Esophagus muscularis mucosa (tissue), 4 donors: ENCODE measurements at places on chromosomes 2 and 18. TPM values are rescaled to one million over a fixed set of nuclear protein-coding genes. Genes with fewer than 3 reads are reported as not detected.

Gene DUSP11
- total RNA-seq = 22.4 TPM

Gene ALMS1
- total RNA-seq = 32.9 TPM

Gene TCF4
- 76.8 TPM for total RNA-seq

Gene FSHR
- not detected for total RNA-seq

Gene FARP2
- 30.1 TPM for total RNA-seq

Gene SLC30A3
- not detected for total RNA-seq

Gene SCN7A
- 71.5 TPM for total RNA-seq

Gene PPP1R1C
- 0.11 TPM for total RNA-seq

Gene BCL11A
- total RNA-seq = 3.5 TPM

Gene IL1RN
- total RNA-seq = 4.1 TPM

Gene AGFG1
- total RNA-seq = 27.4 TPM

Gene UGT1A9
- total RNA-seq = not detected

Gene SFXN5
- 10.0 TPM for total RNA-seq

Gene ANKRD30B
- total RNA-seq = not detected

Gene RNF149
- total RNA-seq = 29.5 TPM

Gene SALL3
- not detected for total RNA-seq

Gene SLC19A3
- 0.40 TPM for total RNA-seq

Gene C2orf66
- not detected for total RNA-seq

Gene ZNF385B
- 2.2 TPM for total RNA-seq

Gene IL18R1
- total RNA-seq = 7.5 TPM

Gene AOX1
- 83.3 TPM for total RNA-seq

Gene GALNT3
- total RNA-seq = 2.5 TPM

Gene IHH
- total RNA-seq = not detected

Gene POMC
- 30.3 TPM for total RNA-seq

Gene LRP2
- total RNA-seq = not detected

Gene SH2D6
- total RNA-seq = not detected

Gene CYP1B1
- total RNA-seq = 20.8 TPM

Gene LBX2
- total RNA-seq = 0.32 TPM

Gene SEMA4F
- total RNA-seq = 5.2 TPM

Gene POTEI
- total RNA-seq = not detected

Gene RAD51AP2
- not detected for total RNA-seq

Gene ERBB4
- 0.17 TPM for total RNA-seq

Gene TWSG1
- total RNA-seq = 131 TPM

Gene NEU2
- total RNA-seq = not detected

Gene ARHGEF4
- total RNA-seq = 25.5 TPM

Gene C2orf92
- 2.1 TPM for total RNA-seq

Gene SCYGR4
- not detected for total RNA-seq

Gene DNAH7
- total RNA-seq = 0.50 TPM

Gene OTX1
- total RNA-seq = not detected

Gene C2orf72
- not detected for total RNA-seq

Gene SLC14A1
- 1.6 TPM for total RNA-seq

Gene CCDC141
- 3.6 TPM for total RNA-seq

Gene AGXT
- not detected for total RNA-seq

Gene TPO
- 18.4 TPM for total RNA-seq

Gene GAD1
- total RNA-seq = not detected

Gene STEAP3
- 2.5 TPM for total RNA-seq

Gene NOSTRIN
- 21.4 TPM for total RNA-seq

Gene RAB31
- total RNA-seq = 119 TPM

Gene COL6A3
- total RNA-seq = 205 TPM

Gene ITPRIPL1
- total RNA-seq = 1.2 TPM

Gene TEX261
- total RNA-seq = 35.4 TPM

Gene RGPD3
- total RNA-seq = 0.42 TPM
